ENCODE measurements at places on chromosomes 2 and 18.

DNA sequence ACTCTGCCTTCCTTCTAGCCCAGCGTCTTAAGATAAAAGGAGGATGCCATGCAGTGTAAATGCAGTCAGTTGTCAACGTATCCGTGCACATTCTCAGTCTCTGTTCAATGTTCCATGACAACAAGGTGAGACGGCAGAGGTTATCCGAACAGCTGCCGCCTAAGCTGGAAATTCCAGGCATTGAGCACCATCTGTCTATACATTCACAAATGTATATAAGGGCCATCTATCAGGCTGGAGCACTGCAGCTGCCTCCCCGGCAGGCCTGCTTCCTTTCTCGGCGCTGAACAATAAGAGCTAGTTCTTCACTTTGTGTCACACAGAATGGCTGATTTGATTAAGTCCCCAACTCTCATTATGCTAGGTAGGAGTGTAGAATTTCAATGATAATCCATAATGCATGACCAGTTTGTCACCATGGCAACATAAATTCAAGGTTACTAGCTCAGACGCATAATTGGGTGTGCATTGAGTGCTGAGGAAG, 282.2 kb upstream of the SOX11 start:
- DNase-seq: no peak

DNA sequence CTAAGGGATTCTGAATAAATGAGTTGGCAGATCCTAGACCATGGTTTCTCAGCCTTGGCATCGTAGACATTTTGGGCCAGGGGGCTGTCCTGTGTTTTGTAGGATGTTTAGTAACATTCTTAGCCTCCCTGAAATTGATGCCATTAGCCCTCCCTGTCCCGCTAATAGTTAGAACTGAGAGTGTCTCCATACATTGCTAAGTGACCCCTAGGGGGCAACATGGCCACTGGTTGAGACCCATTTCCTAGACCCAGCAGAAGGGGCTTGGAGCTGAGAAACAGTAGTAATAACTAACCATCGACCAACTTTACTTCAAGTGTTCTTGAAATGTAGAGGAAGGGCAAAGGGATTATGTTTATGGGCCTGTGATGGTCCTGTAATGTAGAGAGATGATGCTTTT, 40.8 kb downstream of the KCMF1 start:
- no peak for DNase-seq

DNA sequence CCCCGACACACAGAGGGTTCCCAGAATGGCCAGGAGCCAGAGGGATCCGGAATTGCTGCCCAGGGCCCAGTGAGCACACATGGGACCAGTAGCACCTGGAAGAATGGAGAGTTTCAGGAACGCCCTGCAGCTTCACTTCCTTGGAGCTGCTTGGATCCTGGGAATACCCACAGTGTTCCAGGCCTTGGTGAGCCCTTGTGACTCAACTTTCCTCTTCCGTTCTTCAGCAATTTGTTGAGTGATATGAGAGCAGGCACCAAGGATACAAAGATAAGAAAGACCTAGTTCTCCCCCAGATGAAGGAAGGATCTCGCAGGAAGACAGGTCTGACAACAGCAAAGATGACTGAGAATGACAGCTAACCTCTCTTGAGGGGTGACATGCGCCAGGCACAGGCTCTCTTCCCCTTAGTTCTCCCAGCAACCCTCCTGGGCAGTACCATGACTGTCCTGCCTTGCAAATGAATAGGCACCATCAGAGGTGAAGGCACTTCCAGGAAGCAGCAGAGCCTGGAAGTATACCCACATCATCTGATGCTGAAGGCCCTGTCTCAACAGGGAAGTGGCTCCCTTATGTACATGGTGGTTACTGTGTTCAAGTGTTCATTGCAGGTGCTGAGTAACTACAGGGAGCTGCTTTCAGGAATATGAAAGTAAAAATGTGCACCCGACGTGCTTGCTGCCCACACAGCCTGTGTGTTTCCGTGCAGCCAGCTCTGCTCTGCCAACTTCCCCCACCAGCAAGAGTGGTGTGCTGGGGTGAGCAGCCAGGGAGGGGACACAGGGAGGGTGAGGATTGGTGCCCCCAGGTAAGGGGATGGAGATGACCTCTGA, 116.2 kb downstream of the STPG4 start:
- no peak for DNase-seq

GRCh38 chr2:33107690-33108482, 161.1 kb downstream of the LTBP1 start:
- no peak for DNase-seq

- DNase-seq: no peak
These were observed 262.1 kb downstream of the LPIN1 start for GRCh38 chr2:12008425-12009061.

DNA sequence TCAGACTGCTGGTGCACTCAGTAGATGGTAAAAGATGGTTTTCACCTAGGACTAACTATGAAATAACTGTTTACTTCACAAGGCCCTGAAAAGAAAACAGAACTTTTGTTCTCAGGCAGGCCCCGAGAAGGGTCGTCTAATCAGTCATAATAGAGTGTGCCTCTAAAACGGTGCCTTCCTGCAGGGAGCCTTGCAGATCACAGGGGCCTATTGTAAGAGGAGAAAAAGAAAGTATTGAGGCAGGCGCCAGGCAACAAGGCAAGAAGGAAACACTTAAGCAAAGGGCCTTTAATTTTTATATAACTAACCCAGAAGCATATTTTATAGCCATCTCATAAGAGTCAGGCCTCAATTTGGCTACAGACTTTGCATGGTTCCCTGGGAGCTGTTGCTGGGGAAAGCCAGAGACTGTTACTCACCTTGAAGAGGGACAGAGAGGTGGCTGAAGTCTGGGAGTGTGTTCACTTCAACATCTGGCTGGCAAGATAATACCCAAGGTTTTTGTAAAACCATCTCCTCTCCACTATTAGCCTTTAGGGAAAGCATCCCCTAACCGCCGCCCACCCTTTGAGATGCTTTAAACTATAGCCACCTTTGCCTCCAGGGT, 117.1 kb downstream of the PRPF40A start:
- DNase-seq: no peak

- no peak for DNase-seq
These were observed 35.0 kb downstream of the TMEM177 start for GRCh38 chr2:119713819-119714490.

- peak; percentile 47 for DNase-seq
These were observed 602 bp upstream of the ADAM17 start for GRCh38 chr2:9556121-9556743.

- no peak for DNase-seq
These were observed 593.1 kb downstream of the RNF144A start for GRCh38 chr2:7510353-7510752.

GRCh38 chr2:15313657-15314056, 247.5 kb downstream of the NBAS start:
- DNase-seq: no peak

GRCh38 chr2:14944562-14945346, 312.2 kb downstream of the LRATD1 start:
- DNase-seq: no peak

DNA sequence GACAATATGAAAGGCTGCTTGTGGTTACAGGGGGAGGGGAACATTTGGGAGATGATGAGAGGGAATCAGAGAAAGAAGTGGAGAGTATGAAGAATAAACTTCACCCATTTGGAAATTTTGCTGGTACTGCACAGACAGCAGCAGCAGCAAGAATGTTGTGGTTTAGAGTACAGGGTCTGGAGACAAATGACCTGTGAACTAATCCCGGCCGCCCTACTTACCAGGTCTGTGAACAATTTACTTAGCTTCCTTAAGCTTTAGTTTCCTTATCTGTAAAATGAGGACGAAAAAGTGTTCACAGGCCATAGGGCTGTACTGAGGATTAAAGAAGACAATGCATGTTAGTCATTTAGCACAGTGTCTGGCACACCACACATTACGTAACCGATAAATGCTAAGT, 685.4 kb upstream of the CELF4 start:
- no peak for DNase-seq
